ENCODE measurements at places on chromosomes 2 and 18. TPM values are rescaled to one million over a fixed set of nuclear protein-coding genes. Genes with fewer than 3 reads are reported as not detected.

GALNT5 gene
- total RNA-seq, result not detected

CRIM1 gene
- total RNA-seq, result 420 TPM

OTOS gene
- total RNA-seq, result not detected

TTL gene
- 5.8 TPM for total RNA-seq

CYTIP gene
- total RNA-seq, result not detected

TRIM43B gene
- total RNA-seq, result not detected

KATNAL2 gene
- 0.40 TPM for total RNA-seq

IL36RN gene
- total RNA-seq, result not detected

UGT1A5 gene
- total RNA-seq, result not detected

SLC11A1 gene
- total RNA-seq, result under 0.01 TPM

REEP1 gene
- total RNA-seq, result 14.5 TPM

NPHP1 gene
- total RNA-seq, result 1.5 TPM

DUSP2 gene
- 0.99 TPM for total RNA-seq

RAPGEF4 gene
- 13.9 TPM for total RNA-seq

Measured in lung microvascular endothelial cell (primary cell).